IMR-90 (cell line): ENCODE measurements at places on chromosomes 1 and 21. TPM values are rescaled to one million over a fixed set of nuclear protein-coding genes. Genes with fewer than 3 reads are reported as not detected.

DNA sequence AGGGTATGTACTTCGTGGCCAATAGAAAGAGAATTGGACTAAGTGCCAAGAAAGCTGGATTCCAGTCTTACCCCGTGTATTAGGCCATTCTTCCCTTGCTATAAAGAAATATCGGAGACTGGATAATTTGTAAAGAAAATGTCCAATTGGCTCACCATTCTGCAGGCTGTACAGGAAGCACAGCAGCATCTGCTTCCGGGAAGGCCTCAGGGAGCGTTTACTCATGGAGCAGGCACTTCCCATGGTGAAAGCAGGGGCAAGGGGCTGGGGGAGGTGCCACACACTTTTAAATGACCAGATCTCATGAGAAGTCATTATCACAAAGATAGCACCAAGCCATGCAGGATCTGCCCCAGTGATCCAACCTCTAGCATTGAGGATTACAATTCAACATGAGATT lies 7.8 kb upstream of the AMIGO1 start:
- DNase-seq: no peak

DNA sequence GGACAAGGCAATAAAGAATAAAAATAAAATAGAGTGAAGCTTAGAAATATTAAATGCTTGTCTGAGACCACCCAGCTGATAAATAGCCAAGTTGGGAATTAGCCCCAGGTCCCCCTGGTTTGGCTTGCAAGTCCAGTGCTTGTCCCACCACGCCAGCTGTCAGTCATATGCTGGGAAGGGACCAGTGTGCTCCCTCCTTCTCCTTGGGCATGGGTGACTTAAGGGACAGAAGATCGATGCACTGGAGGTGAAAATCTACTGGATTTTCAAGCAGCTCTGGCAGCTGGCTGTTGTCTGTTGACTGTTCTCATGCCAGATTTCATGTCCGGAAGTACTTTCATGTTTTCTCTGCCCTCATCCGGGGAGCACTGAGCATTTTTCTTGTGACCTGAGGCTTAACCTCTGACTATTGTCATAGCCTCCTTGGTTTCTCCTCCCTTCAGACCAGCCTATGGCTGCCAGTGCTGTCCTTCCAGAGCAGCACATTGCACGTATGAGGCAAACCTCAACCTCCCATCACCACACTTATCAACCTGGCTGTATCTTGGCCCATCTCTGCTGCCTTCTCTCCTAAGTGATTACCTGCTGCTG lies 12.4 kb downstream of the LMOD1 start:
- peak; percentile 57 for DNase-seq

- DNase-seq: peak; percentile 23
Observed at GRCh38 chr1:192474080-192474683, 101.4 kb upstream of the RGS1 start.

Gene S100A9
- total RNA-seq: not detected in 2 replicates
